ENCODE measurements at places on chromosomes 1 and 21.

DNA sequence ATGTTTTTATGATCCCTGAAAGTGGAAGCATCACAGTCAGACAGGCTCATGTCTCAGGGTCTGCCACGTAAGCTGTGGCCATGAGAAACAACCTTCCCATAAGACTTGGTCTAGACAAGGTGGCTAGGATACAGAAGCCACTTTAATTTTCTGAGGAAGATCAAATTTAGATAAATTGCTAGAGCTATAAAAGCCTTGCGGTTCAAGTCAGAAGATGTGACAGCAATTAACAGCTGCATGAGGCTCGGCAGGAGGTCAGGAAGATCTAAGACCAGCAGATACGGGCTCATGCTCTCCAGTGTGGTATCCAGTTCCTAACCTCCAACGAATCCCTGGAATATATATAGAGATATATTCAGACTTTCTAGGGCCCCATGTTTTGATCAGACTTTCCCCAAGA is 577.1 kb downstream of the PLPP3 start:
- no peak for DNase-seq

GRCh38 chr1:22107126-22107525 is 35.8 kb downstream of the WNT4 start:
- DNase-seq = no peak

DNA sequence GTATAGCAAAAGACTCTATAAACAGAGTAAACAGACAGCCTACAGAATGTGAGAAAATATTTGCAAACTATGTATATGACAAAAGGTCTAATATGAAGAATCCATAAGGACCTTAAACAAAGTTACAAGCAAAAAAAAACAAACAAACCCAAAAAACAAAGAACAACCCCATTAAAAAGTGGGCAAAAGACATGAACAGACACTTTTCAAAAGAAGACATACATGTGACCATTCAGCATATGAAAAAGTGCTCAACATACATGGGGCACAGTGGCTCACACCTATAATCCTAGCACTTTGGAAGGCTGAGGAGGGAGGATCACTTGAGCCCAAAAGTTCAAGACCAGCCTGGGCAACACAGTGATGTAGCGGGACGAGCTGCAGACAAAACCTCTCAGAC is 17.9 kb upstream of the OR2B11 start:
- no peak for DNase-seq

DNA sequence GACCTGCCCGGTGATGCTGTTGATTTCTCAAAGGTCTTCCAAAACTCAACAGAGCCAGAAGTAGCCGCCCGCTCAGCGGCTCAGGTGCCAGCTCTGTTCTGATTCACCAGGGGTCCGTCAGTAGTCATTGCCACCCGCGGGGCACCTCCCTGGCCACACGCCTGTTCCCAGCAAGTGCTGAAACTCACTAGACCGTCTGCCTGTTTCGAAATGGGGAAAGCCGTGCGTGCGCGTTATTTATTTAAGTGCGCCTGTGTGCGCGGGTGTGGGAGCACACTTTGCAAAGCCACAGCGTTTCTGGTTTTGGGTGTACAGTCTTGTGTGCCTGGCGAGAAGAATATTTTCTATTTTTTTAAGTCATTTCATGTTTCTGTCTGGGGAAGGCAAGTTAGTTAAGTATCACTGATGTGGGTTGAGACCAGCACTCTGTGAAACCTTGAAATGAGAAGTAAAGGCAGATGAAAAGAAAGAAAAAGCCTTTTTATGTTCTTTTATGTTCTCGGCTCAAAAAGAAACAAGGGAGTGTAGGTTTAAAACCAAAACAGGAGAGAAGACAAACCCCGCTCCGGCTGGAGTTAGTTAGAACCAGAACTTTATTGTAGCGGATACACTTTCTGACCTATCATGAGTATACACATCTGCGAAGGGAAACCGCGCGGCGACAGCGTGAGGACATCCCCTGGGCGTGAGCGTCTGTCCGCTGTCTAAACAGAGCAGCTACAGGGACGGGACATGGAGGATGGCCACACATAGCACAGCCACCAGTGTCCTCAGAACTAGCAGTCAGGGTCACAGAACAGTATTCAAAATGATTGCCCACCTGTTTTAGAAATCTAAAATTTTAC is 77.1 kb downstream of the PIK3CD start:
- peak; percentile 49 for DNase-seq

GRCh38 chr1:10693497-10694273 is 102.8 kb downstream of the CASZ1 start:
- peak; percentile 20 for DNase-seq

DNA sequence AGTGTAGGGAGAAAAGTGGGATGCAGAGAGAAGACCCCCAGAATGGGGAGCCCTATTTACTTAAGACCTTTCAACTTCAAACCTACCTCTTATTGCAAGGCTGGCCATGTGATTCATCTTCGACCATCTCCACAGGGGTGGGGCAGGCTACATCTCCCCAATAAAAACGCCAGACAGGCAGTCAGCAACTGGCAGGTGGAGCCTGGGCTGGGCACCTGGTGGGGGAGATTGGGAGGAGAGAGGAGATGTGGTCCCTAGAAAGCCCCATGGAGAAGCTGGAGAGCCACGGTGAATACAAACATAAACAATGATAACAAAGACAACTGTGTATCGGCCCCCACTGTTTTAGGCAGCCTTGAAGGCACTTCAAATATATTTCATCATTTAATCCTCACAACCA is 336.7 kb upstream of the PROX1 start:
- DNase-seq = no peak

GRCh38 chr1:152774875-152775274 is at the start of gene LCE1F:
Gene LCE1F, plus strand, starts transcription at chr1:152775140. Its CDS starts 1,232 bp downstream, at chr1:152776372.
- no peak for DNase-seq

DNA sequence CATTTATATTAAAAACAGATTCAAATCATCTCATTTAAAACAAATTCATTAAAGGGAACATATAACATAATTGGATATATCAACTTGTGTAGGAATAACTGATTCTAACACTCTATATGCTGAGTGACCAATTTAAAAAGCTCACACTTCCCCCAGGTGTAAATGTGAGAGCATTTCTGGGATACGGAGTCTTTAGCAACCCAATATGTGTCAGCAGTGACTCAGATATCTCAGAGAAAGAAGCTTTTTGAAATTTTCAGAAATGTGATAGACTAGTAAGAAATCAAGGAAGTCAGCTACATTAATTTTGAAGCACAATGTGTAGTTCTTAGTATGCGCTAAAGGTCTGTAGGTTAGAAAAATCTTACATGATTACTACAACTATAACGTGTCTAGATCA is 87.9 kb upstream of the SERTAD4 start:
- DNase-seq = no peak

GRCh38 chr1:15849775-15850324 is 2.3 kb downstream of the SPEN start:
- peak; percentile 72 for DNase-seq

GRCh38 chr1:72117621-72118020 is 164.7 kb downstream of the NEGR1 start:
- DNase-seq = no peak

GRCh38 chr1:171835891-171836290 is 5.4 kb upstream of the DNM3 start:
- no peak for DNase-seq

- no peak for DNase-seq
These were observed 40.2 kb upstream of the CAMTA1 start for GRCh38 chr1:6745073-6745472.

DNA sequence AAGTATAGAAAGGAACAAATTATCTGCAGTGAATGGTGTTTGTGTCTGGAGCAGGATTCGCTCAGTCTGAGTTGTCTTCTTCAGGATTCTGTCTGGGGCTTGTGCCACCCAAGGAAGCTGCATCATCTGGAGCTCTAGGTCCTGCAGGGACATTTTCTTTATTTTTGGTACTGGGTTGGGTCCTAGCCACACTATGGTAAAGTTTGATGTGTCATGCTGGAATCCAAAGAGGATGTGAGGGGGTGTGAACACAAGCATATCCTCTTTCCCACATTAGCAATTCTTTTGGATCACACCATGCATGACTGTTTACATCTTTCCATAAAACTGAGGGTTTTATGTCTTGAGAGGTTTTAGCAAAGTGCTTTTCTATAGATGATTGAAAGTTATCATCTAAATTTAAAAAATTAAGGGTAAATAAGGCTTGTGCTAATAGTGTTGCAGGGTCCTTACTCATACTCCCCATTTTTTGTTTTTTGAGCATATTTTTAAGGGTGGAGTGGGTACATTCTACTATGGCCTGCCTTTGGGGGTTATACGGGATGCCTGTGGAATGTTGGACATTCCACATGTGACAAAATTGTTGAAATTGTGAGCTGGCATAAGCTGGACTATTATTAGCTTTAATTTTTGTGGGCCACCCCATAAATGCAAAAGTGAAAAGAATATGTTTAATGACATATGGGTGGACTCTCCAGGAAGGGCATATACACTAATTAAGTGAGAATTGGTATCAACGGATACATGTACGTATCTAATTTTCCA is 152.0 kb upstream of the HMCN1 start:
- DNase-seq = no peak

- no peak for DNase-seq
These were observed 8.4 kb downstream of the RGS2 start for GRCh38 chr1:192817246-192817645.

- DNase-seq = no peak
These were observed 286.6 kb upstream of the FMN2 start for GRCh38 chr1:239805042-239805441.

DNA sequence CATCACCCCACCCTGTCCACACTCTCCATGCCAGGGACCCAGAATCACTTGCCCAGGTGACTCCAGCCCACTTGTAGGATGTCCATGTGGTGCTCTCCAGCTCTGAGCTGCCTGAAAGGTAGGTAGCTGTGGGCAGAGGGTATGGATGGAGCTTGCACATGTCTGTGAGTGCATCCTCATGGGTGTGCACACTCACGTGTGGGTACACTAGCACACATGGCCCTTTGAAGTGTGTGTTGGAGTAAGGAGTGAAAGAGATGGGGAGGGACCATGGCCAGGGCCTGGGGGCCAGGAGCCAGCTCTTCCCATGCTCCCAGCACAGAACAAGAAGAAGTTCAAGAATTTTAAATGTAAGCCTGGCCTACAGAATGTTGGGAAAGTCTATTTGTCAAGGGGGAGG is 50.2 kb downstream of the CCDC185 start:
- DNase-seq = no peak

- no peak for DNase-seq
These were observed 138.2 kb downstream of the COL24A1 start for GRCh38 chr1:86018283-86018923.

DNA sequence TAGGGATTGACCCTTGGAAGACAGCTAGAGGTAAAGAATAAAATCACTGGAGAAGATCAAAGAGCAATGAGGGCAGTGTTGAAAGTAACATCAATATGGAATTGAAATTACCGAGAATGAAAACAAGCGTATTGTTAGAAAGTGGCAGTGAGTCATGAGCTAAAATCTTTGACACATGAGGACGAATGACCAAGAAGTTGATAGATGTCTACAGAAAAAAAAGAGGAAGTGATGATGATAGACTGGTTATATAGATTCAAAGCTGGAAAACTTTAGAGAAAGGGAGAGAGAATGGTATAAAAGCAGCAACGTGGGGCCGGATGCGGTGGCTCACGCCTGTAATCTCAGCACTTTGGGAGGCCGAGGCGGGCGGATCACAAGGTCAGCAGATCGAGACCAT is 12.5 kb upstream of the DNM3 start:
- no peak for DNase-seq

DNA sequence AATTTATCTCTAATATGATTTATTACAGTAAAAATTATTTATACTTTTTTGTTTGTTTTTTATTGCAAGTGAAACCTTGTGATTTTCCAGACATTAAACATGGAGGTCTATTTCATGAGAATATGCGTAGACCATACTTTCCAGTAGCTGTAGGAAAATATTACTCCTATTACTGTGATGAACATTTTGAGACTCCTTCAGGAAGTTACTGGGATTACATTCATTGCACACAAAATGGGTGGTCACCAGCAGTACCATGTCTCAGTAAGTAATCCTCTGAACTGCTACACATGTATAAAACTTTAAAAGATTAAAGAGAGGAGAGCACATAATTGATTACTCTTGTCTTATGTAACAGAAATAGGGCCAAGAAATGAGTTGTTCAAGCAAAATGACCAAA is 4.5 kb downstream of the CFHR3 start:
- no peak for DNase-seq

DNA sequence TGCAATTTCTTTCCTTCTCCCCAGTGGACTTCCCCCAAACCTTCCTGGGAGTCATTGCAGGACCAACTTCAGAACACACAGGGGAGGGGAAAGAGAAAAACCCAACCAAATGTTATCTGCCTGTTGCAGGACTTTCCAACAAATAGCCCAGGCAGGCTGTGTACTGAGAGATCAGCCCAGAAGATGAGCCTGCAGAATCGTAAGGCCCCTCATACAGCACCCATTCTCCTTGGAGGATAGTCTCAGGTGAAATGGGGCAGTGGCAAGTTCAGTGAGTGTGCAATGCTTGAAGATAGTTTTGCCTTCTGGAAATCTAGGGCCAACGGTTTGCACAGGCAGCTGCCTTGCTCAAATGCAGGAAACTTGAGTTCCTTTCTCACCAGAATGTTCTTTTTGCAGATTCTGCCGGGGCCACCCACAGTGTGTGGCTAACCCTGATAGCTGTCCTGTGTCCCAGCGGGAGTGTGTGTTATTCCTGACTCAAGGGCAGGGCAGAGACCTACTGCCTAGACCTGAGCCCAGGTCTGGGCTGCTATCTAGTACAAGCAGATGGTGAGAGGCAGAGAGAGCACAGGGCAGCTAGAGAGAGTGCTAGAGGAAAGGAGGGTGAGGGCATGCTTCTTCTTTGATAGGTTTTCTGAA is 48.8 kb downstream of the GADD45A start:
- DNase-seq = no peak

DNA sequence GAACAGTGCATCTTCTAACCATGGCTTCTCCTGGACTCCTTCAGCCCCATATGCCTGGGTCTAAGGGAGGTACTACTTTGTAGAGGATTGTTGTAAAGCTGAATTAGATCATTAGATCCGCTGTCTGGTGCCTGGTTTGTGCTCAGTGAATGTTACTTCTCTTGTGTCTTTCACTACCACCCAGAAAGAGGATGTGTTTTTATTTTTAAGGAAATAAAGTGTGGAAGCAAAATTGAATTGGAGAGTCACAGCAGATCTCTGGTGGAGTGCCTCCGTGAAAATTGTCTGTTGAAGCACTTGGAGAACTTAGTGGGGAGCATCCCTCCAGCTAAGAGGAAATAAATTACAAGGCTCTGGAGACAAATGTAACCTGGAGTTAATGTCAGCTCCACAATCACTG is 101.8 kb upstream of the ARTN start:
- no peak for DNase-seq

DNA sequence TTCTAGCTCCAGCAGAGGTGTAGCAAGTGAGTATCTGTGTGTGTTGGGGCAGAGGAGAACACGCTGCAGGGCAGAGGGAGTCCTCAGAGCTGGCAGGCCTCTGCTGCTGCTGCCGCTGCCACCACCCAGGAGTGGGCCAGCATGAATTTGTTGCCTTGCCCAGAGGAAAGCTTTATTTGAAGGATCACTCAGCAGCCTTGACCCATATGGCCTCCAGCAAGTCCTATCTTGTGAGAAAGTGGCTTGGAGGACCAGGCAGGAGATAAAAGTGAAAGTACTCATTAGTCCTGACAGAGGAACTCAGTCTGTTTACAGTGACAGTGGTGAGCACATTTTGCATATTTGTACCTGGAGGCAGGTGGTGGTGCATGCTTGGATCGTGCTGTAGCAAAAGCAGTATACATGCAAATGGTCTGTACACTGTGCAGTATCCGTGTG is 3.1 kb downstream of the TRAF5 start:
- no peak for DNase-seq

Data from dorsolateral prefrontal cortex (tissue), 122 donors.